ENCODE measurements at places on chromosomes 3 and 15. TPM values are rescaled to one million over a fixed set of nuclear protein-coding genes. Genes with fewer than 3 reads are reported as not detected.

The NIPA2 gene
- total RNA-seq, result 54.2 TPM

The MRPL46 gene
- 14.5 TPM for total RNA-seq

The BNC1 gene
- total RNA-seq, result 74.2 TPM

The SPG21 gene
- 72.6 TPM for total RNA-seq

The UNC13C gene
- 0.64 TPM for total RNA-seq

The TMEM207 gene
- not detected for total RNA-seq

The LCTL gene
- not detected for total RNA-seq

The SERPINI2 gene
- total RNA-seq, result not detected

The CPA3 gene
- not detected for total RNA-seq

The CHRNA5 gene
- total RNA-seq, result 1.3 TPM

The SAMD7 gene
- not detected for total RNA-seq

The PAQR5 gene
- total RNA-seq, result 0.53 TPM

The AAGAB gene
- total RNA-seq, result 90.8 TPM

The SFMBT1 gene
- 8.1 TPM for total RNA-seq

The ANKRD63 gene
- not detected for total RNA-seq

The GOLGA8M gene
- 0.13 TPM for total RNA-seq

The COL7A1 gene
- 147 TPM for total RNA-seq

The PPP2R3A gene
- 6.1 TPM for total RNA-seq

Measured in bronchial epithelial cell (primary cell).